ENCODE measurements at places on chromosomes 2 and 18.

- DNase-seq = no peak
Measured at GRCh38 chr2:232838406-232838874, 31.6 kb upstream of the SNORC start.

- no peak for DNase-seq
Measured at GRCh38 chr2:235045336-235045972, 93.6 kb downstream of the SH3BP4 start.

DNA sequence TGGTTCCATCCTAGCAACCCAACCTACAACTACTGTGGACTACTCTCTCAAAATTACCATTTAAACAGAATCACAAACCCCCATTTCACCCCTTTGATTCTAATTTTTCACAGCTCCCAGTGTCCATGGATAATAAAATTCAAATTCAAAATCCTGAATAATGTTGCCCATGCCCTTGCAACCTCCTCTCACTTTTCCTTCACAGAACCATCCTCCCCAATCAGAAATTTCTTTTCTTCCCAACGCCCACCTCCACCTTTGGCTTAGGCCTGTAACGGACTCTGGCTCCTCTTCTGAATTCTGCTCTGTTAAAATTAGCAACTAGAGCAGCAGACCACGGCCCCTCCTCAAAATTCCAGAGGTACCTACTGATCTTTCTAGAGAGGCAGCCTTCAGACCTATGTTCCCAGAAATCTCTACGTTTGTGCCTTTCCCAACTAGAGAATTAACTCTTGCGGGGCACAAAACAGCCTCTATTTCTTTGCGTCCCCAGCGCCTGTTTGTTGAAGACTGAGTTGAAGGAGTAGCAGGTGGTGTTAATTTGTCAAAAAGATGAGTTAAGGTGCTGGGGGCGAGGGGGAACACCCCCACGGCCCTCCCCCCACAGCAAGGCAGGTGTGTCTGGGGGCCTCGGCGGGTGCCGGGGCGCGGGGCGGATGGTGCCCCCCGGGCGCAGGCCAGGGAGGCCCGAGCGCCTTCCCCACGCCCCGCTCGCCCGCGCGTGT lies 428 bp upstream of the MAP3K20 start:
- DNase-seq = no peak

DNA sequence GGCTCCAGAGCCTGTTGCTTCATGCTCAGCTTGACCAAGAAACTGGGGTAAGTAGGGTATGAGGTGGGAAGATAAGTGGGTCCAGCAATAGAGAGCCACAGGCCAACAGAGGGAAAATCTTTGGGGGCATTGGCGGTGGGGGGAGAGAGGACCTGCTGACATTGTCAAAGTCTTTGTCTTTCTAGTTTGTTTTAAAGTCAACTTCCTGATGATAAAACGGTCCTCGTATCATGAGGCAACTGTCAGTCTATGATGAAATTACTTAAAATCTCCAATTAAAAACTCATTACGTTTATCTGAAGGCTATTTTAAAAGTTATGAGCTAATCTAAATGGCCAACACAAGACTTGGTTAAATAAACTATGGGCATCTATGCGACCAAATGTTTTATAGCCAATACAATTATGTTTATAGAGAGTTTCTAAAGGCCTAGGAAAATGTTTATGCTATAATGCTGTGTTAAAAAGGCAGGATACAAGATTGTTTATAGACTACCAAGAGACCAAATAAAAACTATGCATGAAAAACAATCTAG lies 84.4 kb upstream of the CD28 start:
- DNase-seq = no peak

All from NCI-H69 (cell line).